ENCODE measurements at places on chromosomes 5 and 9.

DNA sequence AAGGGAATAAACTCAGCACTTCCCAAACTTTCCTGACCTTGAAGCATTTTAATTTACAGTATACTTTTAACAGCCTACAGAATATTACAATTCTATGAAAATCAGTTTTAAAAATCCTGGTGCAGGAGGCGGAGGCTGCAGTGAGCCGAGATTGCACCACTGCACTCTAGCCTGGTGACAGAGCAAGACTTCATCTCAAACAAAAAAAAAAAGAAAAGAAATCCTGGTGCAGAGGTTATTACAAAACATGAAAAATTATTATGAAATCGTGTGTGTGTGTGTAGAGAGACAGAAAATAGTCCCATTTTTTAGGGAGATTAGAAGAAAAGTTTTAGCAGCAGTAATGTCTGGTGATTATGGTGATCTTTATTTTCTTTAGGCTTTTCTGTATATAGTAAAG, 26.9 kb downstream of the GOLPH3 start:
- no peak for DNase-seq

- DNase-seq: no peak
Measured at GRCh38 chr5:148998174-148998797, 64.6 kb downstream of the SH3TC2 start.

DNA sequence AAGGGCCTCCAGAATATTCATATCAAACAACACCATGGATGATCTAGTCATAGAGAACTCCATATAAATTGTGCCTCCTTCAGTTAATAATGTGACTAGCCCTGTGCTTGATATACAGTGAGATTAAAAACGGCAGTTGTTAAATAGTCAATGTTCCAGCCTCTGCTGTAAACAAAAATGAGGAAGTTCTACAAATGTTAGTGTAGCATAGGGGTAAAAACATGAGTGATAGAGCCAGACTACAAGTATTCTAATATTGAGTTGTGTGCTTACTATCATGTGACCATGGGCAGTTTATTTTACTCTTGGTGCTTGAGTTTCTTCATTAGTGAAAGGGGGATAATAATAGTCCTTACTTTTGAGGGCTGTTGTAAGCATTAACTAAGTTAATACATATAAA, 43.3 kb upstream of the SLCO6A1 start:
- no peak for DNase-seq

GRCh38 chr9:15444141-15444540, 21.5 kb downstream of the SNAPC3 start:
- DNase-seq: no peak

- no peak for DNase-seq
Measured at GRCh38 chr9:23438299-23438907, 387.6 kb downstream of the ELAVL2 start.

- no peak for DNase-seq
Measured at GRCh38 chr5:135208903-135209721, 175.1 kb upstream of the PITX1 start.

DNA sequence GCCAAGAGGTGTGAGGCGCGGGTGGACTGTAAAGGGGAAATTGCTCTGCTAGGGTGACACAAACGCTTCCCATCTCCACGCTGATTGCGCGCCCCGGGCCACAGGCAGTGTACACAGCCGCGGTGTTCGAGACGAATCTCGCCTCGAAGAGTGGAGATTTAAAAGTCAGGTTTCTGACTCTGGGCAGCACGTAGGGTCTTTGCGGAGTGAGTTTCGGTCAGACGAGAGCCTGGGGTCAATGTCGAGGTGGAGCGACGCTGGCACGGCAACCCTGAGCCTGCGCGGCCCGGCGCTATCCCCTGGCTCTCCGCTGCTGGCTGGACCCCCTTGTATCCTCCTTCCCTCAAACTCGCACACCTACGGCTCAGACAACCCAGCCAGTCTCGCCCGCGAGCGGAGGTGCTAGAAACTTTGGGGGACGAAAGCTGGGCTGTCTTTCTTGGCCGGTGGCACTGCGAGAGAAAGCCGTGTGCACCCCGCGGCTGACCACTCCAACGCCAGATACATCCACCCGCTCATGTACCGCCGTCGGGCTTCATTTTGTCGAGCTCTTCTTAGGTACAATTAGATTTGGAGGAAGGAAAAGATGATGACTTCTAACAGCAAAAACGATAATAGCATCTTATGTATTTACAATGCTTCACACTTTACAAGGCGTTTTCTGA, 5.4 kb upstream of the FOXB2 start:
- DNase-seq: no peak

- no peak for DNase-seq
Measured at GRCh38 chr5:123530728-123531127, 18.8 kb downstream of the CSNK1G3 start.

GRCh38 chr9:128607642-128608350, 48.9 kb downstream of the DYNC2I2 start:
- DNase-seq: no peak

DNA sequence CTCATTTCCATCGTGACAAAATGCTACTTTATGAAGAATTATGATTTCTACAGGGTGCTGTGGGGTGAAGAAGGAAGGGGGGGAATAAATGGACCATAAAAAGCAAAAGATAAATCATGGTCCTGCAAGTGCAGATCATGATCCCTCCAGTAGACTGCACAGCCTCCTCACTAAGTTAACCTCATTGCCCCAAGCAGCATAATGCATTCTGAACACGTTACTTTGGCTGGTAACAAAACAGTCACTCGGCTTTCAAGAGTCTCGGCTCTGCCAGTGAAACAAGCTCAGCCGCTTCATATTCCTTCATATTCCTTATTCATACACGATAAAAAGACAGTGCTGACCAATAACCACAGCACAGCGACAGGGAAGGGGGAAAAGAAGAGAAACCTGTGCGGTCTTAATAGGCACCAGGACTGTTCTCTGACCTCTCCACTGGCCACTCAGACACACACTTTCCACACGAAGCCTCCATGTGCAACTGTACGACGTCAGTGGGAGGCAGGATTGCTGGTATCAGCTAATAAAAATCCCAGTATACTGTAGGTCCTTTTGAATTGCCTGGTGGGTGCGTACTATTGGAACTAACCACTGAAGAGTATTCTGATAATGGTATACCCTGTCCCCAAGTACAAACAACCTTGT, 60.5 kb downstream of the ANKH start:
- no peak for DNase-seq

- DNase-seq: no peak
Measured at GRCh38 chr9:104826911-104827310, 63.0 kb downstream of the NIPSNAP3B start.

DNA sequence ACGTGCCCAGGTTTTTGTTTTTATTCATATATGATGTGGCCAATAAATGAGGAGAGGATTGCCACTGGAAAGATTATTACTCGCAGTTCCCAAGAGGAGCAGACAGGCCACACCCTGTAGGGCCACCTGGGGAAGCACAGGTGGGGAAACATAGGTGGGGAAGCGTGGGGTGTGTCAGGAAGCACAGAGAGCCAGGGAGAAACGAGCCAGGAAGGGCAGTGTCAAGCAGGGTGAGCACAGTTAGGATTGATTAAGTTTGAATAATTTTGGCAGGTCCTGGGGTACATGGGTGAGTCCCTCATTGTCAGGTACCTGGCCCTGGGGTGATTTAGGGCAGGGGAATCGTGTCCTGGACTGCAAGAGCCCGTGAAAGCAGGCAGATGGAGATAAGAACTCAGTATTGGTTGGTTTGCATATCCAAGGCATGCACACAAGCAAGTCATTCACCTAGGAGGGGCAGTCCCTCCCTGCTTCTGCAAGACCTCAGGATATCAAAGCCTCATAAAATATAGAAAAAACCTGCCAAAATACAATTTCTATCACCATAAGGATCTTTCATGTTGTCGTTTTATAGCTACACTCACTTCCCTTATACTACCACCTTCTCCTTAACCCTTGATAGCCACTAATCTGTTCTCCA, 22.4 kb downstream of the MVB12B start:
- DNase-seq: no peak
